ENCODE measurements at places on chromosomes 12 and 14. TPM values are rescaled to one million over a fixed set of nuclear protein-coding genes. Genes with fewer than 3 reads are reported as not detected.

DNA sequence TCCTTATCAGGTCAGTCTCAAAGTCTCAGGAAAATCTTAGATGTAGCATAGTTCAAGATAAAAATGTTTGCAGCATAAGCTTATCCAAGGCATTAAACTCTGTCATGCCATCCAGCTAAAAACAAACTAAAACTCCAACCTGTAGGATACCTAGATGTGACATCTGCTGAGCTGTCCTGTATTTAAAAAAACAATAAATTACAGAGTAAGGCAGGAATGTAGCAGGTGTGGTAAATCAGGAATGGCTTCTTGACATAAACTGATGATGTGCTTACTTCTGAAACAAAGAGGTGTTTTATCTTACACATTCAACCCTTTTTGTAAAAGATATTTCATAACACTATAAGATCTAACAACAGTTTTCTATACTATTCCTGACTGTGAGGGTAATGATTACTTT, 30.6 kb upstream of the DLGAP5 start:
- H3K27me3 ChIP-seq = no peaks in the 10 kb centered on the region
- no peak for DNase-seq
- no peak overlapping the region for H3K27ac ChIP-seq
- peaks cover 10% of the 10 kb centered on the region for H3K4me1 ChIP-seq
- no peak overlapping the region for H3K4me3 ChIP-seq
- H3K36me3 ChIP-seq = peaks cover 3% of the 10 kb centered on the region

GRCh38 chr12:51247523-51248206, 9.0 kb downstream of the DAZAP2 start:
- H3K36me3 ChIP-seq = peaks cover 6% of the 10 kb centered on the region
- no peaks in the 10 kb centered on the region for H3K27me3 ChIP-seq
- no peak overlapping the region for H3K27ac ChIP-seq
- no peak overlapping the region for H3K4me3 ChIP-seq

SMCO2 gene
- total RNA-seq = not detected

KRT83 gene
- not detected for total RNA-seq
